Stimulated activated CD8-positive, alpha-beta memory T cell treated with anti-CD3 and anti-CD28 coated beads, Interleukin-7, amount 100 ng/mL, for 24 hours (primary cell): ENCODE measurements at places on chromosomes 6 and 20.

DNA sequence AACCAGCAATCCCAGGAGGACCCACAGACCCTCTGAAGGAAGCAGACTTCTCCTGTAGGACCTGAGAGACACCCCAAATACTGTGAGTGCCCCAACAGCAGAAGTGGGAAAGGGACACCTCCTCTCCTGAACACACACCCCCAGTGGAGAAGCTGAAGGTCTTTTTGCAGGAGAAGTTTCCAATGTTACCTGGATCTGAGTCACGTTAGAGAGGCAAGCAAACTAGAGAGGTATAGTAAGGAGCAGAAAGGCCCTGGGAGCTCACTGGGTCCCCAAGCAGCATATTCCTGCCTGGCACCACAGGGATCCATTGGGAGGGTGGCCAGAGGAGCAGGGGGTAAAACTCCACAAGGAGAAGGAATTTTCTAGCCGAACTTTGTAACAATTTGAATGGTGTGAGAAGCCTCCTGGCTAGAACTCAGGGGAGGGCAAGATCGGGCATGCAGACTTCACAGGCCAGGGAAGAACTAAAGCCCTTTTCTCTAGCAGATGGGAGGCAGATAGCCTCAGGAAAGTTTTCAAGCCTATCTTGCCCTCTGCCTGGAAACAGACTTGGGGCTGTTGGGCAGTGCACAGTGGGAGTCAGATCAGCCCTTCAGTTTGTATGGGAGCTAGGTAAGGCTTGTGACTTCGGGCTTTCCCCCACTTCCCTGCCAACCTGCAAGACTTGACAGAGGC lies 68.2 kb upstream of the SSTR4 start:
- DNase-seq = no peak

DNA sequence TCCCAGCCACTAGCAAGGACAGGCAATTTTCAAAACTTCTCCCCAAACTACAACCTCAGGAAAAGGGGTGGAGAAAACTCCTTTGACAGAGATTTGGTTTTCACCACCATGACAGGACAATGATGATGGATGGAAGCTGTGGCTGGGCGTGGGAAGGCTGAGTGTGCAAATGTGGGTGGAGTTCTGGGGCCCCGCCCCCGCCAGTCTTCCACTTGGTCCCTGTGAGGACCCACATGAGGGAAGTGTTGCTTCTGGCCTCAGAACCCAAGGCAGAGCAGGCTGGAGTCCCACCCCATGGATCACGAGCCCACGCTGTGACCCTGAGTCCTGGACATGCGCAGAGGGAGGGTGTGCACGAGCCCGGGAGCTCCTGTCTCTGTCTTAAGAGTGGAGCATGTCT lies 21.5 kb upstream of the MRGBP start:
- no peak for DNase-seq

GRCh38 chr20:14828459-14828858 lies 491.0 kb upstream of the FLRT3 start:
- DNase-seq = no peak

DNA sequence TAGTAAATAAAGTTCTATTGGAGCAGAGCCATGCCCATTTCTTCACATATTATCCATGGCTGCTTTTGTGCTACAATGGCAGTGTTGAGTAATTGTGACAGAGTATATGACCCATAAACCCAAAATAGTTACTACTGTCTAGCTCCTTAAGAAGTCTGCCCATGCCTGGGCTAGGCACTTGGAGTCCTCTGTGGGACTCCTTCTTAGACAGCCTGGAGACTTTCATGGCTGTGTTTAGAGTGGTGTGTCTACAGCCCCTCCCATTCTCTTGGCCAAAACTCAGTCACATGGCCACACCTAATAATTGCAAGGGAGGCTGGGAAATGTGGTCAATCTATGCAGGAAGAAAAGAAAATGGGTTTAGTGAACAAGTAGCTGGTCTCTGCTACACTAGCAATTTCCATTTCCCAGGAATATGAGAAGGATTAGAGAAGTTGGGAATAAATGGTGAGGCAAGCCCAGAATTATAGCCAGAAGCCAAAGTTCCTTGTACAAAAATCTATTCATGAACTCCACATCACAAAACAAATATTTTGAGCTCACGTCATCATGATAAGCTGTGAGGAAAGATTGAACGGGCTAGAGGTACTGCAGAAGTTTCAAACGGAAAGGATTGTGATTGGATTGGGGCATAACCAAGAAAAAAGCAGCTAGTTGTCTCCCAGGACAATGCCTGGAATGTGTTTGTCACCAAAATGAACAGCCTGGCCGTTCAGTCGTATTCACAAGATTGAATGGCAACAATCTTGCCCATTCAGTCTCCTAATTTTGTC lies 251.8 kb upstream of the PLN start:
- no peak for DNase-seq

DNA sequence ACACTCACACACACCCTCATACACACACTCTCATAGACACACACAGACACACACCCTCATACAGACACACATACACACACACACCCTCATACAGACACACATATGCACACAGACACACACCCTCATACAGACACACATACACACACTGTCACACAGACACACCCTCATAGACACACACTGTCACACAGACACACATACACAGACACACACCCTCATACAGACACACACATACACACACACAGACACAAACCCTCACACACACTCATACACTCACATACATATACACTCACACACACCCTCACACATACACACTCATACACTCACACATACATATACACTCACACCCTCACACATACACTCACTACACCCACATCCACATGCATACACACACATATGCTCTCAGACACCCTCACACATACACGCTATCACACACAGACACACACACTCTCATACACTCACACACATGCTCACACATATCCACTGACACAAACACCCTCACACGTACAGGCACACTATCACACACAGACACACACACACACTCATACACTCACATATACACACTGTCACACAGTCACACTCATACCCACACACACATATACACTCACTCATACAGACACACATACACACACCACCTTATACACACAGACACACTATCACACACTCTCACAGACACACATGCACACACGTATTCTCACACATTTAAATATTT lies 9.1 kb downstream of the ADIG start:
- DNase-seq = no peak

DNA sequence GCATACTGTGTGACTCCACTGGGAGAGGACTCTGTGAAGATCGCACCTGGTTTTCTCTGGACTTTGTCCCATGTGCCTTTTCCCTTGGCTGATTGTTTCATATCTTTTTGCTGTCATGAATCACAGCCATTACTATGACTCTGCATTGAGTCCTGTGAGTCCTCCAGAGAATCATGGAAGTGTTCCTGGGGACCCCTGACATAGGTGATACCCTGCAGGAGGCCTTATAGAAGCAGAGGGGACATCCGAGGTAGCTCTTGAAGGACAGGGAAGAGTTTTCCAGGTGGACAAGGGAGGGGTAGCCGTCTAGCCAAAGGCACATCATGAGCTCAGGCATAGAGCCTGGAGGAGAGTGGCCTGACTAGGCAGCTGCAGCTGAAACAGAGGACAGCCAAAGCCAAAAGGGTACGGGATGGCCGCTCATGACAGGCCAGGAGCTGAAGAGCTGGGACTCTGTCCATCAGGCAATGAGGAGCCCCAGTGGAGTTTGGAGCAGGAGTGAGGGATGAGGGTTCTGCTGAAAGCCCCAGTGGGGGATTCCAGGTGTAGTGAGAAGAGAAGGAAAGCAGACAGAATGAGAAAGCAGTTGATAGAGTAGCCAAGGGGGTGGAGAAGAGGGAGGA lies 86.6 kb upstream of the TOX2 start:
- no peak for DNase-seq
